ENCODE measurements at places on chromosomes 13 and 19.

DNA sequence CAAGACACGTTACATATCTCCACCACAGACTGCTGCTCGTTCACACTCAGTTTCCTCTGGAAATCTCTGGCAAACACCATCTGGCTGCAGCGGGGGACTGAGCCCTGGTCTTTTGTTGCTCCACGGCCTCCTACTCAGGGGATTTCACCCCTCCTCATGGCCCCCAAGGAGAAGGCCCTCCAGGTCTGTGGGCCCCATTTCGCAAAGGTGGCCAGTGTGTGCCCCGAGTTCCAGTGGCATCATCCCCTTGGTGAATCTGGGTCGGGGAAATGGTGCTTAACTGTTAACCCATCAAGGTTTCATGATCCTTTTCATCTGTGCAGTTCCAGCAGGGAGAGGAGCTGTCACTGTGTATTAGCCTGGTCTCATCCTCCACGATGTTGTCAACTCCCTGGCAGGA, 235.4 kb upstream of the MAB21L1 start:
- peak; percentile 2 for DNase-seq

- DNase-seq, result no peak
Measured at GRCh38 chr19:20313894-20314293, 146.9 kb downstream of the ZNF486 start.

- peak; percentile 37 for DNase-seq
Measured at GRCh38 chr13:33723772-33724435, 94.0 kb upstream of the RFC3 start.

DNA sequence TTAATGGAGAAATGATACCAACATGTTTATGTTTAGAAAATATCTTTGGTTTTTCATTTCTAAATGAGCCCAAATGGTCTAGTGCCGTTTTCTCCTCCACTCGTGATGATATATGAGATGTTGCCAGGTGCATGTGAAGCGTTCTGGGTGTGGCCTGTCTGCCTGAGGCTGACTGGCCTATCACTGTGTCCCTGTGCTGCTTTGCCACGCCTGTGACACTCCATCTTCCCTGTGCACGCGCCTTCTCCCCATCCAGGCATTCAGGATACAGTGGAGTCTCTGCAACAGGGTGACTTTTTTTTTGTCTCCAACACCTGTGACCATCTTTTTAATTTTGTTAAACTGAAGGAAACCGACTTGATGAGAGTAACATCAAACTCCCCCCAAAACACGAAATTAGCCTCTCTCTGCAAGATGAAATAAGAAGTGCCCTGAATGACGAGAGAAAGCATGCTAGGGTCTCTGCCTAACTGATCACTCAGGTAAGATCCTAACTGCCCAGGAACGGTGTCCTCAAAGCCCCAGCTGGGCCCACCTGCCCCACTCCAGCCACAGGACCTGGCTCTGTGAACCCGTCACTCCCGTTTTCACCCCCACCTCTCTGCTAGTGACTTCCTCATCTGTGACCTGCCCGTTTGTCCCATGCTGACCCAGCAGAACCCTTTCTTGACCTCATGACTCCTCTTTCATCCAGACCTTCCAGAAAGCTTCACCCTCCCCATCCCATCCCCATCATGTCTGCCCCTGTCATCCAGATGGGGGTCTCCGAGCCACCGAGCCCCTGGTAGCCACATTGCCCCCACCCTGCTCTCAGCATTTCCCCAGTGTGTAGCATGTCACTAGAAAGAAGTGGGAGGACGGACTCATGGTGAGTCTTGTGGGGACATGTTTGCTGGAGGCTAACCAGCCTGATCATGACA, 33.2 kb upstream of the TFDP1 start:
- DNase-seq, result no peak

DNA sequence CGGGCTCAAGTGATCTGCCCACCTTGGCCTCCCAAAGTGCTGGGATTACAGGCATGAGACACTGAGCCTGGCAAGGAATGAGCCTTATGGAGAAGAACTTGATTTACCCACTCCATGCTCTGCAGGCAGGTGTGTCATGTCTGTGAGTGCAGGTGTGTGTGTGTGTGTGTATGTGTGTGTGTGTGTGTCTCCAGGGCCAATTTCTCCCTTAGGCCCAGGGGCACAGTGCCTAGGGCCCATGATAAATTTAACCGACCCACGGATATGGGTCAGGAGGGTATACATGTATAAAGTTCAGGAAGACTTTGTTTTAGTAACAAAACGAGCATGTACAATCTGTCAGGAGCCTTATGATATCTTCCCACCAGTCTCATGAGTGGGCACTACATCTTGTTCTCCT, 4.6 kb upstream of the FOSB start:
- no peak for DNase-seq

DNA sequence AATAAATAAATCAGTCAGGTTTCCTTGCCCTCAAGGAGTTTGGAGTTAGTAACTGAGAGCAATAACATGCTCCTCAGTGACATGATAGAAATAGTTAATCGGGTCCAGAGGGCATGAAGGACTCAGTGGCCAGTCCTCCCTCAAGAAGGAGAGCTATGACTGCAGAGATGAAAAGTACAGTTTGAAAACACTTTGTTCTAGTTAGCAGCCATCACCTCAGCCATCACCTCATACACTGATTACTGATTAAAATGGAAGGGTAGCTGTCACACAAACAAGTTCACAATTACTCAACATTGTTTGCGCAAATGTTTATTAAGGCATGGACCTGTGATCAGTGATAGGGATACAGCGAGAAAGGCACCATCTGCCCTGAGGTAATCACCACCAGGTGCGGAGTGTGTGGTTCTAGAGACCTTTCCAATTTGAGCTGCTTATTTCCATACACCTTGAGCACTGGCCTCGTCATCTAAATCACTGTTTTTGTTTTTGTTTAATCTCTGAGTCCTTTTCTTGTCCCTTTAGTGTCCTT, 85.3 kb upstream of the RAP2A start:
- DNase-seq, result no peak

DNA sequence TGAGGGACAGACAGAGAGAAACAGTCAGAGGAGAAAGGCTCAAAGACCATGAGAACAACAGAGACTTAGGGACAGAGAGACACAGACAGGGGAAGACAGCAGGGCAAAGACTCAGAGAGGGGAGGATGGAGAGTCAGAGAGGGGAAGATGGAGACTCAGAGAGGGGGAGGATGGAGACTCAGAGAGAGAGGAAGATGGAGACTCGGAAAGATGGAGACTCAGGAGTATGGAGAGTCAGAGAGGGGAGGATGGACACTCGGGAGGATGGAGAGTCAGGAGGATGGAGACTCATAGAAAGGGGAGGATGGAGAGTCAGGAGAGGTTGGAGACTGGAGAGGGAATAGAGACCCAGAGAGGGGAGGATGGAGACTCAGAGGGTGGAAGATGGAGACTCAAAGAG, 689 bp downstream of the SPACA6 start:
- DNase-seq, result no peak

GRCh38 chr19:6685962-6686627, 16.1 kb upstream of the TNFSF14 start:
- DNase-seq, result no peak

DNA sequence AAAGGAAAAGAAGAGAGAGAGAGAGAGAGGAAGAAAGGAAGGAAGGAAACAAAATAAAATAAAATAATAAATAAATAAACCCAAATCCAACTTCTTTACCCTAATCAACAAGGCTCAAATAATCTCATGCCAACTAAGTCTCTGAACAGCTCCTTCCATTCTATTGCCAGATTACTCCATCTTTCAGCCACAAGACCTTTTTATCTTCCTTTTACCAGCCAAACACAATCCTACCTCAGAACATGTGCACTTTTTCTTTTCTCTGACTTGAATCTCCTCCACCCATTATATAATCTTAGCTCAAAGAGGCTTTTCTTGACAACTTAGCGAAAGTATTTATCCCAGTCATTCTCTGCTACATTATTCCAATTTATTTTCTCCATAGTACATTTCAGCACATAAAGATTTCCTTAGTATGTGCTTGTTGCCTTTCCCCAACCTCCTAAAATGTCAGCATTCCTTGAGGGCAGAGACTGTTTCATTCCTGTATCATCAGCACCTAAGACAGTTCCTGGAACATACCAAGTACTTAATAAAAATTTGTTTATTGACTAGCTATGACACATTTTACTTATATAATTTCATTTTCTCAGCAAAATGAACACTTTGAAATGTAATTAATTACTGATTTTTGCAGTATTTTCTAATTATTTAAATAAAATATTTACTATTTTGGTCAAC, 33.5 kb upstream of the USPL1 start:
- DNase-seq, result no peak

GRCh38 chr13:29935309-29935981, 85.0 kb upstream of the UBL3 start:
- DNase-seq, result no peak

- no peak for DNase-seq
Measured at GRCh38 chr13:77650409-77650808, 47.1 kb upstream of the SLAIN1 start.

DNA sequence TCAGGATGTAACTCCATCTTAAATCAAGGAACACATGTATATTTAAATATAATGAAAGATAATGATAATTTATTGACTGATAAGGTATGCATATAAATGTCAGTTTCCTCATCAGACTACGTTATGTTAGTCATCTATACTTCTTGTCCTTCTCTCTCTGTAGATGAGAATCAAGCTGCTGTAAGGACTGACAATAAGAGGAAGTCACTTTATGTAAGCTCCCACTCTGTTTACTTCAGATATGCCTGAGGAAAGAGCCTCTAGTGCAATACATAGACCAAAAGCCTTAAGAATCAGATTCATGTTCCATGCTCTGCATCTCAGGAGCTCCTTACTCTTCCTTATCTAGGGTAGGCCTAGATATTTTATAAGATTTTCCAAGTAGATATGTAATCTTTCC, 9.6 kb upstream of the SLITRK6 start:
- no peak for DNase-seq

GRCh38 chr13:24071423-24072075, 89.0 kb upstream of the SPATA13 start:
- DNase-seq, result no peak

DNA sequence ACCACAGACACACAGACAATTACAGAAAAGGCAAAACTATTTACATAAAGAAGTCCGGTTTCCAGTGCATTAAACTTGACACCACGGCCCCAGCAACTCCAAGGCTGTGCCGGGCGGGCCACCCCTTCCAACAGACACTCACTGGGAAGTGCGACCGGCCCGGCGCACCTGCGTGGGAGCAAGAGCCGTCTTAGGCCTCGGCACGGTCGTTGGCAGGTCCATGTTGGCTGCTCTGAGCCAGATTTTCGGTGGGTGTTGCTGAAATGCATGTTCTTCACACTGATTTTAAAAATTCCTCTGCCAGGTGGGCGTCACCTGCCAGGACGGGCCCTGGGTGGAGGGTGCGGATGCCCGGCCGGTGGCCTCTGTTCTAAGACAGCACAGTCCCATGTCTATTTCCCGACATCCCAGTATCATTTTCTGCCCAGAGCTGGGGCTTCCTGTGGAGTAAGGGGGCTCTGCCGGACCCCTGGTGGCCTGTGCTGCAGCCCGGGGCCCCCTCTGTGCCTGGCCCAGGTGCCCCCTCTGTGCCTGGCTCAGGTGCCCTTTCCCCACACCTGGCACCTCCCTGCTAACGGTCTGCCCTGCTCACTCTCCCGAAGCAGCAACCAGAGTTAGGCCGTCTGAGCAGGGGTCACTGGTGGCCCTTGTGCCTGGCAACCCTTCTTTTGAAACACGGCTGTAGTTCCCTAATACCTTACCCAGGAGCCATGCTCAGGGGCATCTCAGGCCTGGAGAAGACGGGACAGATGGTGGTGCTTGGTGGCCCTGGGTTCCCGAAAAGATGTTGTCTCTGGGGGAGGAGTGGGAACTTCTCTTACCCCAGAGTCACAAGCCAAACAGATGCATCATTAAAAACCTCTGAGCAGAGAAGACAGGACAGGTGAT, 9.2 kb downstream of the TMEM255B start:
- no peak for DNase-seq

DNA sequence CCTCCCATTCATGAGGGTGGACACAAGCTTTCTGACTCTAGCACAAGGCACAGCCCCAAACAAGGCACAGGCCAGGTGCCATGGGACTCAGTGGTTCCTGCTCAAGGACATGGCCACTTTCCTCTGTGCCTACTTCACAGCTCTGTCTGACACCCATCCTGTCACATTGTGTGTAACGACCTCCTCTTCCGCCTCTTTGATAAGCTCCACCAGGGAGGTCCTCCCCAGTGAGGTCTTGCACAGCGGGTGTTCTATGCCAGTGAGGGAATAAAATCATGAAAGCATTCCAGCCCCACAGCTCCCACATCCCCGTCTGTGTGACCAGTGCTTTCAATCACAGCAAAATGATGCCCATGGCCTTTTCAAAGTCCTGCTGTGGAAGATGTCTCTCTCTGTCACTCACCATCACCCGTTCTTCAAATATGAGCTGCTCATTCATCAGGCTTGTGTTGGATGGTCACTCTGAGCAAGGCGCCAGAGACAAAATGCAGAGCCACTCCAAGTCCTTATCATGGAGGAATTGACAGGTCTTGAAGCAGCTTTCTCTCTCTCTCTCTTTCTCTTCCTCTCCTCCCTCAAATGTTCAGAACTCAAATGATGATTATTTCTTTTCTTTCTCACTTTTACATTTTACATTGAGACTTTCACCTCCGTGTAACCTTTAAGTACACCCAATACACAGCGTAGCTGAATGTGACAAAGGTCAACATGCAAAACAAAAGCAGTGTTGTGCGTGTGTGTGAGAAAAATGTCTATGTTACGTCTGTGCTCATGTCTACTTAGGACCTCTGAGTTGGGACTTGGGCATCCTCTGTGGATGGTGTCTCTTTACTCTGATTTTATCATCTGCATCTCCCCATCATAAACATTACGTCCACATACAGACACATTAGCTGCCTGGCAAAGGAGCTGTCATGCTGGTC, 8.0 kb upstream of the SPATA13 start:
- DNase-seq, result no peak

DNA sequence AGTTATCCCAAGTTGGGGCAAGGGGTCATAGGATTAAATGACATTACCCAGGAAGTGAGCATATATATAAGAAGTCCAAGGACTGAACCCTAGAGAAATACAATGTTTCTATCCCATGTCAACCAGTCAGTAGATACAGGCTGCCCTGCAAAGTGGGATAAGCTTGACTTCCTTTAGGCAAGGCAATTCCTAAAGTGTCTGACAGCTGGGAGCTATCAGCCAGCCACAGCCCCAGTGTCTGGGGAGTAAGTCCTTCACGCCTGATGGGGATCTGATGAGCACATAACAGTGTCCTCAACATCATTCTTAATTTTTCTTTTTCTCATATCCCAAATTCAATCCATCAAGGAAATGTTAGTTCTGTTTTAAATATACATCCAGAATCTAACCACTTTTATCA, 54.1 kb downstream of the DNAJC15 start:
- DNase-seq, result no peak

DNA sequence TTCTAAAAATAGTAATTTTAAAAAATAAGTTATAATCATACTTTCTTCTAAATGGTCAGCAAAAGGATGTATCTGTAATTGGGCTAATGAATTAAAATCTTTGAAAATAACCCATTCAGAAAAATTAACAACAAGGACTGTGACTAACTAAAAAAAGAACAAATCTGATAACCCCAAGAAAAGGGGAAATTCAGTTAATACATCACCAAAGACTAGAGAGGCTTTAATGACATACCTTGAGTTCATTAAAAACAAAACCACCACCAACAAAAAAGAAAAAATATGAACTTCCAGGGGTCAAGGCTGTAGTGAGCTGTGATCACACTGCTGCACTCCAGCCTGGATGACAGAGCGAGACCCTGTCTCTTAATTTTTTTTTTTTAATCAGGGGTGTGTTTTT, 121.8 kb downstream of the TBC1D4 start:
- DNase-seq, result no peak
